ENCODE measurements at places on chromosomes 6 and 20. TPM values are rescaled to one million over a fixed set of nuclear protein-coding genes. Genes with fewer than 3 reads are reported as not detected.

The ELMO2 gene
- total RNA-seq = 16.4 TPM

The NELFCD gene
- 34.8 TPM for total RNA-seq

GRCh38 chr6:84026721-84027164 lies 6.8 kb upstream of the MRAP2 start:
- DNase-seq = no peak

- no peak for DNase-seq
These were observed 69.3 kb downstream of the HDDC2 start for GRCh38 chr6:125232466-125232865.

DNA sequence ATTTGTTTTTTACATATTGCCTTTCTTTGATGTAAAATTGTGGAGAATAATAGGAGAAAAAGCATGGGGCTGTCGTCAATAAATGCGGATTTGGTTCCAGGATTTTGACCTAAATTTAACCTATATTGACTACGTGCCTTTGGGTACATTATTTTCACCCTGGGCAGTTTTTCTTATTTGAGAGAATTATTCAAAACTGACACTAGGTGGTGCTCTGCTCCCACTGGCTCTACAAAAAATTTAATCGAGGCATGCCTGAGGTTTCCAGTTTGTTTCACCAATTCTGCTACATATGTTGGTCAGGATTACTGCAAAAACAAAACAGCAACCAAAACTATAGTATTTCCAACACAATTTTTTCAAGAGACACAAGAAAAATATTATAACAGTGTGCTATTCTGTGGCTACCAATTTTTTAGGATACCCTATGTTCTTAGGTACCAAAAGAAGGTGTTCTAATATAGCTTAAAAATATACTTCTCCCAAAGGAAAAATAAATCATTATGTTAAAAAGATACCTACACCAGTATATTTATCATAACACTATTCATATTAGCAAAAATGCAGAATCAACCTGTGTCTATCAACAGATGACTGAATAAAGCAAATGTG lies 48.6 kb upstream of the FABP7 start:
- no peak for DNase-seq

DNA sequence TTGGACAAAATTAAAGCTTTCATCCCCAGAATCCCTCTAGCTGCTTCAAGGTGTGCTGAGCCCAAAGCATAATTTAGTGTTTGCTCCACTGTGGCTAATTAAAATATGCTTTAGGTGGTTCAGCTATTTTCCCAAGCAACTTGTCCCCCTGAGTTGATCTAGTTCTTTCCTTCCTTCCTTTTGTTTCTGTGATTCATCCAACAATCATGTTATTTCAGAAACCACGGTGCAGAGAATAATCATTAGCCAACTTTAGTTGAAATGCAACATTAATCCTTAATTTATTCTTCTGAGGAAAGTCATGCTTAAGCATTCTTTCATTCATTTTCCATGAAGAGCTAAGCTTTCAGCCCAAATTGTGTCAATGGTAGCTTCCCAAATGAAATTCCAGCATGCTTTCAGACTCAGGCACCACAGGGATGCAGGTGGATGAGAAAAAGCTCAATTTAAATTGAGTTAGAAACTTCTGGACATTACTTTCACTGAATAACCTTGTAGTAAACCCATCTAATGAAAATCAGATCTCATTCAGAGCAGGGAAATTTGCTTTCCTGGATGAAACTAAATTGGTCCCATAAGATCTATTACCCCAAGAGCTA lies 209.0 kb upstream of the NT5E start:
- DNase-seq = no peak

GRCh38 chr20:22204801-22205200 lies 379.6 kb downstream of the FOXA2 start:
- DNase-seq = no peak

GRCh38 chr6:38974389-38975151 lies 74.0 kb upstream of the GLP1R start:
- DNase-seq = no peak

DNA sequence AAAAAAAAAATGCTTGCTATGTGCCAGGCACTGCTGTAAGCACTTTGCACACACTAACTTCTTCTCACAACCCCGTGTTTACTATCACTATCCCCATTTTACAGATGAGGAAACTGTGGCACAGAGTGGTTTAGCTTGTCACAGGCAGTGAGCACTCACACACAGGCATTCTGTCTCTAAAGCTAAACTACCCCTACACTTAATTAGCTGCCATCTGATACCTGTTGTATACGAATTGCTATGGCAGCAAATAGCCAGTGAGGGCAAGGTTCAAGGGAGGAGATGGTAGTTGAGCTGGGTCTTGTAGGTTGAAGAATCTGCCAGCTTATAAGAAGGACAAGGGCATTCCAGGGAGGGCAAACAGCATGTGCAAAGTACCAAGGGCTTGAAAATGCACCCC lies 5.2 kb downstream of the TNNC2 start:
- no peak for DNase-seq

DNA sequence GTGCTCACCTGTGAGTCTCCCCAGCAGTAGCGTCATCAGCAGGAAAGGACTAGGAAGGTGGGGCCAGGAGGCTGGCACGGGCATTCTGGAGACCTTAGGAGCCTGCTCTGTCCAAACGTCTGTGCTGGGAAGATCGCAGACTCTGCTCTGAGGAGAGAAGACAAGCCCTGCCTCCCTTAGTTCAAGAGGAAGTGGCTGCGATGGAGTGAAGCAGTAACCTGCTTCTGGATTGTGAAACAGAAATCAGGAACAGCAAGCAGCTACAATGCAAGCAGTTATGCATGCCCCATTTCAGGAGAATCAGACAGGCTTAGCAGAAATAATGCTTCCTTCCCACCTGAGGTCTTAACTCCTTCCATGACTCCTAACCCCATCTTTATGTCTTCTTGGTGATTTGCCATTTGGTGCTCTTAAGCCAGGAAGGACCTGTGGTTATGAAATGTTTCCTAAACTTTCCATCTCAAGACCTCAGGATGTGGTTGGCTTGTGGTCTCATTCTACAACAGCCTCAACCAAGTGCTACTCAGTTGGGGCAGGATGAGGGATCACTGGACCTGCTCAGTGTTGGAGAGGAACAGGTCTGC lies at the start of gene SIRPB1:
Gene SIRPB1 (minus strand): TSS at position 149 of the 584 bp plus-strand sequence. CDS start 65 bp downstream, at position 84.
- no peak for DNase-seq
